Central memory CD8-positive, alpha-beta T cell (primary cell): ENCODE measurements at places on chromosomes 6 and 20.

GRCh38 chr6:136192902-136193301 lies 57.2 kb downstream of the MTFR2 start:
- no peak overlapping the region for H3K4me3 ChIP-seq
- H3K27ac ChIP-seq, result no peak overlapping the region
- no peaks in the 10 kb centered on the region for H3K36me3 ChIP-seq
- no peaks in the 10 kb centered on the region for H3K4me1 ChIP-seq
- DNase-seq, result no peak

- H3K27ac ChIP-seq, result no peak overlapping the region
- H3K4me3 ChIP-seq, result no peak overlapping the region
- peaks cover 37% of the 10 kb centered on the region for H3K27me3 ChIP-seq
- H3K36me3 ChIP-seq, result no peaks in the 10 kb centered on the region
- H3K4me1 ChIP-seq, result no peaks in the 10 kb centered on the region
- no peak for DNase-seq
Measured at GRCh38 chr6:138716971-138717665, 56.5 kb upstream of the CCDC28A start.

DNA sequence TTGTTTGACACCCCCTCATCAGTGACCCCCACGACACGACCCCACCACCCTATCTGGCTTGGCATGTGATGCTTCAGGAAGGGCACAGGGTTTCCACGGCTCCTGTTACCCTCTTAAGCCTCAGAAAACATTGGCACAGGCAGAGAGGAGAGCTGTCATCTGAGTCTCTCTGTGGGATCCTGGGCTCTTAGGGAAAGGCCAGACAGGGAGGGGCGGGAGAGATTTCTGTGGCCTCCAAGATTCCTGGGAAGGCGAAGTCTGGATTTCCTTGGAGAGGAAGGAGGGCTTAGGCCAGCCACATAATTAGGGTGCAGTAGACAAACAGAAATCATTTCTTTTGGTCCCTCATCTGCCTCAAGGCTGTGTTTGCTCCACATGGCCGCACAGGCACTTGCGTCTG lies 191.6 kb upstream of the SNX9 start:
- peaks cover 1% of the 10 kb centered on the region for H3K36me3 ChIP-seq
- no peaks in the 10 kb centered on the region for H3K27me3 ChIP-seq
- DNase-seq, result no peak
- H3K4me3 ChIP-seq, result no peak overlapping the region
- no peaks in the 10 kb centered on the region for H3K4me1 ChIP-seq

DNA sequence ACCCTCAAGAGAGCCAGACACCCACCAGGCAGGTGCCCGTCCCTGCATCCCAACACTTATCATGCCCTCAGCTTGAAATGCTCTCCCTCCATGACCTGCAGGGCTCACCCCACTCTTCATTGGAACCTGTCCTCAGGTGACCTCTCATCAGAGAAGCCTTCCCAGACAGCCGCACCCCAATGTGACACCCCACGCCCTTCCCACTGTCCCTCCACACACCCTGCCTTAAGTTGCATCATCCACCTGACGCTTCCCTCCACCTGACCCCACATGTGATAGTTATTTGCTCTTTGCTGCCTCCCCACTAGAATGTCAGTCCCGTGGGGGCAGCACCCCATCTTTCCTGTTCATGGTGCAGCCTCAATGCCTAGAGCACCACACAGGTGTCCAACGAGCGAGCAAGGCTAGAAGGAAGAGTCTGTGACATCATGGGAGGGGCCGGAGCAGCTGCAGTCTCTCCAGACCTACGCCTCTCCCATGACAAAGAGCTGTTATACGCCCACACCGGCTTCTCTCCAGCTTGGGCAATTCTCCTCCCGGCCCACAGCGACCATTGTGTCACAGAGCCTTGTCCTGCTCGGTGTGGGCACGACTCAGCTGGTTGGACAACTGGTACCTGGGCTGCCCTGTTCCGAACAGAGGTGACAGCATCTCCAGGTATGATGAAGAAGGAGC lies 58.2 kb downstream of the NFATC2 start:
- peaks cover 36% of the 10 kb centered on the region for H3K36me3 ChIP-seq
- H3K4me3 ChIP-seq, result no peak overlapping the region
- no peaks in the 10 kb centered on the region for H3K27me3 ChIP-seq
- DNase-seq, result no peak
- H3K27ac ChIP-seq, result peak overlapping the region; percentile 68

DNA sequence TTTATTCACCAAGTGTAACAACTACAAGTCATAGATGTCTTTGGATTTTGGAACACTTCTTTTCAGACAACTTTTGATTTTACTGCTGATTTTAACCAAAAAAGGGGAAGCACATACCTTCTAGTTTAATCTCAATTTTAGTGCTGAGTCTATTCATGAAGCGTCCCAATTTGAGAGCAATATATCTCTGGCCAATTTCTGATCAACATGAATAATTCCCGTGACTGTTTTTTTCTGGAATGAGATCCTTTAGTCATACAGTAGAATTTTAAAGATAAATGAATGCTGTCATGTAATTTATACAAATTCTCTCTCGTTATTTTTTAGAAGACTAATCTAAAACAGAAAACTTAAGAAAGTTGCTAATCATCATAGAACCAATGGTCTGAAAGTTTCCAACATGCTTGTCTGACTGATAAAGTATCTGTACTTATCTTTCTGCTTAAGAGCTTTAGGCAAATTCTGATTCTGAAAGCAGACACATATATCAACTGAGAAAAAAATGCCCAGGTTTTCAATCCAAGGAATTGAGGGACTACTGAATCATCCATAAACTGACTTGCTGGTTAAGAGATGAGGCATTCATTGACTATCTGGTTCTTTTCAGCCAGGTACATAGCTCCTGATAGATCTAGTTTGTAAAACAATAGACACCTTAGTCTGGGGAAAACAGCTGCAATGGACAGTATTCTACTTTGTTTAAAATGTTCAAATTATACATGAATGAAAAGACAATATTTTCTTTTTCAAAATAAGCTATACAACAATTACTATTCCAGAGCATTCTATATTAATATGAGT lies 657.5 kb downstream of the RFPL4B start:
- no peak overlapping the region for H3K27ac ChIP-seq
- H3K4me1 ChIP-seq, result no peaks in the 10 kb centered on the region
- no peak overlapping the region for H3K4me3 ChIP-seq
